ENCODE measurements at places on chromosomes 4 and X.

DNA sequence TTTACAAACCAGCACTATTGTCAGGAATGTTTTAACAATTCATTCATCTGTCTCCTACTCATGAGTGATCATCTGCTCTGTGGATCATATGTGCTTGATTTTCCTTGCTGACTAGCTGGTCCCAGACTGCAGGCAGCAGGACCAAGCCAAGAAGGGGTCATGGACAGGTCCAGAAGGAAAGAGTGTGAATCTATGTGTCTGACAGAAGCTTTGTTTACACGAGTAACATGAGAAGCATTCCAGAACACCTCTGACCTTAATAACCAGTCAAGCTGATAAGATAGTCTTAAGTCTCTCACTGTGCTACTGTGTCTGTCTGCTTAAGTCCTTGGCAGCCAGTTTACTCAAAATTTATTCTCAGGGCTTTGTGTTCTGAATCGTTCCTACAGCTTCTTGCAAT lies 39.0 kb downstream of the GUCY1A1 start:
- DNase-seq = no peak

DNA sequence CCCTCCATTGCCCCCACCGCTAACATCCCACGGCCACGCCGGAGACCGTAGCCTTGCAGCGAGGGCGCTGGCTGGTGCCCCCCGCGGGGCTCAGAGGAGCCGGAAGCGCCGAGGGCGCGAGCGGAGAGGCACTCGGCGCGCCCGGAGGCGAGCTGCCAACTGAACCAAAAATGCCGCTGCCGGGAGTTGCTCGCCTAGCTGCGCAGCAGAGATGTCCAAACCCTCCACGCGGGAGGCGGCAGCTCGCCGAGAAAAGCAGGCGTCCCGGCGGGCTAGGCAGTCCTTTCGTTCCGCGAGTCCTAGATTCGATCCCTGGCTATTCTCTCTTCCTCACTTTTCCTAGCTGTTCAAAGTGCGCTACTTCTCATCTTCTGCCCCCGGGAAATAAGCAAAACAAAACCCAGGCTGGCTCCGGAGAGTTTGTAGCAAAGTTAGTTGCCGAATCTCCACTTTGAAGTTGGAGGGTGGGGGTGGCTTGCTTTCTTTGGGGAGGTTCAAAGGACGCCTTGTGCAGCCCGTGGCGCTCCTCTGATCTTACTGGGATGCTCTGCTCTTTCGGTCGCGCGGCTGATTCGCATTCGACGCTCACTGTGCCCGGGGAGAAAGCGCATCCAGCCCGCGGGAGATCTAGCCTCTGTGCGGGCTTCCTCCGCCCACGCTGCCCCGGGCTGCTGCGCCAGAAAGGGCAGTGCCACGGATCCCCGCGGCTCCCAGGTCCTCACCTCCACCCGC lies 723 bp downstream of the NKX6-1 start:
- DNase-seq = no peak

DNA sequence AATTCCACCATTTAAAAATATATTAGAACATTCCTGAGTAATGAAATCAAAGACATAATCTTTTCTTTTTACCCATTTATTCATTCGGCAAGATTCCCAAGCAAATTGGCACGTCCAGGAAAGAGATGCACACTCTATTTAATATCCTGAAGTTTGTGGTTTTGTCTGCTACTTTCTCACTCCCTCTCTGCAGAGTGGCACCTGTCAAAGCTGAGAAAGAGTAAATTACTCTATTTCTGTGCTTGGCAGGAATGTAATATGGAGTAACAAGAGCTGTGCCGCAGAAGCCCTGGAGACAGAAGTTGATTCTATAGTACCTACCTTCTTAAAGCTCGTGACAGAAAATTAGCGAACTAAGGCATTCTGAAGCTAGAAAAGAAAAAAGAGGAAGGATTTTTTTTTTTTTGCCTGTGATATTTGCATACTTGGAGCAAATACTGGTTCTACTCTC lies 5.5 kb downstream of the GSTCD start:
- no peak for DNase-seq

DNA sequence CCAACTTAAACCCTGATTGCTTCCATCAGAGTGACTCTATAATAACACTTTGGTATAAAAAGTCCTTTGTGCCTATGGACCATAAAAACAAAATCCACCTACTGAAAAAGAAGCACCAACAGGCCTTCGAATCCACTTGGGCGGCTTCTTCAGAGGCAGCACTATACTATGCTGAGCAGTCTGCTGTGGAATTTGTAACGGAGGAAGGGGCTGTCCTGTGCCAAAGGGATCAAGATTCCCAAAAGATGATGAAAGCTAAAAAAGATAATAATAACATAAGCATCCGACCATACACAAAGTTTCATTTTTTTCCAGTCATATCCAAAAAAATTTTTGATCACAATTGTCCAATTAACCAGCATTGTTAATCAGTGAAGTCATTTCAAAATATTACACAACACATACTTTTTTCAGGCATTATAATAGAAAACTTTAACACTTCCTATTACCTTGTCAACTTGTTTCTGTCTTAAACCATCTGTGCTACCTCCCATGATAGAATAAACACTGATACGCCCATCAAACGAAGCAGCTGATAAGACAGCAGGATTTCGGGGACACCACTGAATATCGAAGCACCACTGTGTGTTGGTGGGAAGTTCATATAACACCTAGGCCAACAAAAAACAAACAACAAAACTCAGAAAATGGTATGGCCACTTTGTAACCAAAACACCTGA lies 24.1 kb downstream of the SEC31A start:
- DNase-seq = no peak

- no peak for DNase-seq
Observed at GRCh38 chrX:8748855-8749254, 16.9 kb upstream of the ANOS1 start.

DNA sequence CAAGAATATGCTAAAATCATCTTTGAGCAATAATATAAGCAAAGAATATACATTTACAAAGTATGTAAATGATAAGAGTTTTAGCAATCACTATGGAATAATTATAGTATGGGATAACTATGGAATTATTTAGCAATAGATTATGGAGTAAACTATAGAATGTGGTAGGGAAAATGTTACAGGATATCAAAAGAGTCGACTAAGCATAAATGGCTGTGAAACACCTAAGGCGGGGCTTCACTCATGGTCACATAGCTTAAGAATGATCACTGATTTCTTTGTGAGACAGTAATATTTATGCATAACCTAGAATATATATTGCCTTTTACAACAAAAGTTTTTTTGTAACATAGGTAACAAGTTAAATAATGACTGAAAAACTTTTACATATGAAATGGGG lies 2049.7 kb downstream of the ARAP2 start:
- no peak for DNase-seq

DNA sequence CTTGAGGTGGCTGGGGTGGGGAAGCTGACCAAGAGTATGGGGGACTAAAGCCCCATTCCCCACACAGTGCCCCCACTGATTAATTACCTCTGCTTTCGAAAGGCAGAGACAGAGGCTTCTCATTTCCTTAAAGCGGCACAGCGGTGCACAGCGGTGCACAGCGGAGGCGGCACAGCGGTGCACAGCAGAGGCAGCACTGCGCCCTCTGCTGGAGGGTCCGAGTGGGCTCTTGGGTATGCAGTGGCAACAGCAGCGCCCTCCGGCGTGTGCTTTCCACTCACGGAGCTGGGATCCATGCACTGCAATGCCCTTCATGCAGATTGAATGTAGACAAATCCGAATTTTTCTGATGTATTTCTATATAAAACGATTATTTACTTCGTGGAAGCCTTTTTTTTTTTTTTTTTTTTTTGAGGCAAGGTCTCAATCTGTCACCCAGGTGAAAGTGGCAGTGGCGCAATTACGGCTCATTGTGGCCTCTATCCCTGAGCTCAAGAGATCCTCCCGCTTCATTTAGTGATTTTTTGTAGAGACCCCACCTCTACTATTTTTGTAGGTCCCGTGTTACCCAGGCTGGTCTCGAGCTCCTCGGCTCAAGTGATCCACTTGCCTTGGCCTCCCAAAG lies 19.7 kb upstream of the PRPS2 start:
- no peak for DNase-seq

GRCh38 chrX:38332505-38332904 lies 5.2 kb upstream of the RPGR start:
- DNase-seq = no peak

GRCh38 chr4:138910914-138911336 lies 104.7 kb upstream of the NOCT start:
- peak; percentile 86 for DNase-seq

DNA sequence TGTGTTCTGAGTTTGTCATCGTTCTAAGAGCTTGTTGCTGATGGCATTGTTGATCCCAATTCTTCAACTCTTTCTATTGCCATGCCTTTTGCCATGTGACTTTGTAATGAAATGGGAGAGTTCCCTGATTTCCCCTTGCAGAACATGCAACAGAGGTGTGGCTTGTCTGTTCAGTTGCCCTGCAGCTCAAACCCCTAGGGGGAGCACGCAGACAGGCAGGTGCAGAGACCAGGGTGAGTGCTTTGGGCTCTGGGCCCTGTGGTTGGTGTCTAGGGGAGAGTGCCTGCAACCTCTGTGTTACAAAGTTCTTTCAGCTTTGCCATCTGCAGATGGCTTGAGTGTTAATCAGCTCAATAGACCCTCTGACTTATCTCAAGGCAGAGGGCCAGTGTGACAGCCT lies 332.7 kb downstream of the MID1IP1 start:
- no peak for DNase-seq

- no peak for DNase-seq
Observed at GRCh38 chr4:91963486-91963885, 340.3 kb upstream of the GRID2 start.

DNA sequence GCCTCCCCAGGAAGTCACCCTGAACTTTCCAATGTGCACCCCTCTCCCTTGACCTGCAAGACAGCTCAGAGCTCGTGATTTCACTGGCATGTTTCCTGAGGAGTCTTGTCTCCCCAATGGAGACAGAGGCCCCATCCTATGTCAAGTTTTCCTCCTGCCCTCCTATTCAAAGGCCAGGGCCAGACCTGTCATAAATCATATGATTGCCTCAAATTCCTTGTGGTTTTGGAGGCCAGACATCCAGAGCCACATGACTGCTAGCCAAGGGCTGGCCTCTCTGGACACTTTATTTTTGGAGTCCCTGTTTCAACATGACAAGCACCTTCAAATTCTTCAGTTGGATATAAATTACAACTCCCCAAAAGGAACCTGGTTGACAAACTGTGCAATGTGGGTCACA lies 76.0 kb upstream of the TFDP3 start:
- no peak for DNase-seq

DNA sequence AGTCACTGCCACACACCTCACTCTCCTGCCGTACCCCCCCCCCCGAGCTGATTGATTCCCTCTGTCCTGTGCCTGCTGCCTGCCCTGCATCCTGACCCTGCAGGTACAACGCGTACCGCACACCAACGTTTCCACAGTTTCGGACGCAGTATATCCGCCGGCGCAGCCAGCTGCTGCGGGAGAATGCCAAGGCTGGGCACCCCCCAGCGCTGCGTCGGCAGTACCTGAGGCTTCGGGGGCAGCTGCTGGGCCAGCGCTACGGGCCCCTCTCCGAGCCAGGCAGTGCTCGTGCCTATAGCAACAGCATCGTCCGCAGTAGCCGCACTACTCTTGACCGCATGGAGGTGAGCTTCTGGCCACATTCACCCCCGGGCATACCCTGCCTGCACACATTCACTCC lies 1.3 kb downstream of the WDR13 start:
- no peak for DNase-seq

GRCh38 chrX:153517423-153517822 lies at the start of gene ATP2B3:
Gene ATP2B3 (plus strand): TSS chrX:153517642. CDS start chrX:153536248, 18,606 bp downstream.
- no peak for DNase-seq

DNA sequence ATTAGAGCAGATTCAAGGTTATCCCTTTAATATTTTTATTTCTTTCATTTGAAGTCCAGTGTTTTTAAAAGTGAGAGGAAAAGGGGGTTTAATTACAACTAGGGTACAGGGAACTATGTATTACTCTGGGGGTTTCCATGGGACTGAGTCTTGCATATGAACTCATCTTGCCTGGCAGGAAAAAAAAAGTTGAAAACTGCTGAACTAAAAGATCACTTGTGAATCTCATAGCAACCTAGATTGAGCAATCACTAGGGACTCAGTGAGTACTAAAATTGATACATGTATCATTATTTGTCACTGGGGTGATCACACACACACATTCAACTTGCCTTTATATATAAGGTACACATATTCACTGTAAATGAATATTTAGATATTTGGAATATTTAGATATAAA lies 180.7 kb upstream of the SFRP2 start:
- no peak for DNase-seq

DNA sequence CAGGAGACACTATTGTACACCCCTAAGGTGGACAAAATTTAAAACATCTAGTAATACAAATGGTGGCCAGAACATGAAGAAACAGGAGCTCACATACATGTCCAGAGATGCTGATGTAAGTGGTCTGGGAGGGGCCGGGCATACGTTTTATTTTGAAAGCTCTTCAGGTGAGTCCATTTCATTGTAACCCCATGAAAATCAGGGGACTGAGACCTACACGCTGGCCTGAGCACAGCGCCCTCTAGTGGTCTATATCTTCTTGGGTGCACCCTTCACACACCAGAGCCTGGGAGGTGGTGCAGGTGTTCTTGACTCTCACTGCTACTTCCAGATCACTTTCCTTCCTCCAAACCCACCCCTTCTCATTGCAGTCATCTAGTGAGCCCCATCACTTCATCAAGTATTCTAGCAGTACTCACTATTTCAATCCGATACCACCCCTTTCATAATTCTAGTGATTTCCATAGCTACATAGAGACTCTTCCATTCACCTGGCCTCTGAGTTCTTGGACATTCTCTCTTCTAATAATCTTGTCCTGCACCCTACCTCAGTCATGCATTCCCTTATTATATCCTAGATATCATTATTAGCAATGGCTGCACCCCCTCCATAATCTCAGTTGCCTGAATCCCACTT lies 4.3 kb upstream of the TLR6 start:
- DNase-seq = peak; percentile 39

DNA sequence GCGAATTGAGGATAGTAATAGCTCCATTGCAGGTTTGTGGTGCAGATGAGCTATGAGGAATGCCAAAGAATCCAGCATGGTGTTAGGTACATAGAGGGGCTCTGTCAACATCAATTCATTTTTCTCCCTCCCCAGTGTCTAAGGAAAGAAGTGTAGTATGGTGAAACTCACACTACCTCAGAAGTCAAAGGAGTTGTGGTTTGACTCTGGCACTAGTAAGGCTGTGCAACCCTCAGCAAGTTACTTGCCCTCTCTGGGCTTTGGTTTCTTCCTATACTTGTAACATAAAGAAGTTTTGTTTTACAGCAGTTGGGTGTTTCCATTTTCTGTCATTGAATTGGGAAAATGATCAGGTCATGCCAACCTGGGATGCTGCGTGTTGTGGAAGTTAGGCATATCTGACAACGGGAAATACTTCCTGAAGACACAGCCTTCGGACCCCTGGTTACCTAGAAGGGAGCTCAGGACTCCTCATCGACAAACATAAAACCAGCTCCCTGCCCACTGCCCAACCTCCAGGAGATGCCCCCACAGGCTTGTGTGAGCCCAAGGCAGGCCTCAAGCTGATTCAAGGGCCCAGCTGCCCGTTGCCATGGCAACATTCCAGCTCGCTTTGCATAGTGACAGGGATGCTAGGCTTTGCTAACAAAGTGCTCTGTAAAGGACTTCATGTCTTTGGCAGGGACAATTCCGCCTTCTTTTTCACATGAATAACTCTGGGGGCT lies 71.4 kb downstream of the RTL5 start:
- no peak for DNase-seq
